GM04504 (cell line): ENCODE measurements at places on chromosomes 3 and 15.
A peak's percentile ranks its signal among the peaks of the same experiment; 100 is the strongest.

DNA sequence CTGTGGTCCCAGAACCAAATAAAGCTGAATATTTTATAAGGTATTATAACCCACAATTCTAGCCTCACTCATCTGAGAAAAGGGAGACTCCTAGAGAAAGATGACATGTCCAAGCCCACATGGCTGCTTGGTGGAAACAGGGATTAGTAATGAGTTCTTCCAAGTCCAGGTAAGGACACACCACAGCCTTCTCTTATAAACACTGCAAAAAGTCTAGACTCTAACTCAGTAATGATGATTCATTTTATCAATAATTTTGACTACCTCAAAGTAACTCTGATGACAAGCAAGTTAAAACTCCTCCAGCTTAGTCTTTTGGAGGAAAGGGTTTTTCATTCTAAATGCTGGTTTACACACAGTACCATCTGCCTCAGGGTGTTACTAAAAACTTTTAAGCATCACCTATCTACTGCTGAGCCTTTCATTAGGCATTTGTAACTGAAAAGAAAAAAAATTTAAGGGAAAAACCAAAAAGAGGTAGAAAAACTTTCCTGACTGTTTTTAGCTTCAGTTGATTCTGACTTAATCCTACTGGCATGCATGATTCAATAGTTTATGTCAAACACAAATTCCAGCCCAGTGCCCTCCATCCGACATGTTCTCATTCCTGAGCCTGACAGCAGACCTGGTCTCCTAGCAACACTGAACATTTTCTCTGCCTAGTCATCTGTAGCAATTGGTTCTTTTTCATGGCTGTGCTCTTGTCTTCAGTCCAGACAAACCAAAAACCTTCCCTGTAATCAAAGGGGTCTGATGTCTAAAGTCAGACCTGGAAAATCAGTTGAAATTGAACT lies 43.9 kb downstream of the P3H2 start:
- peak; percentile 93 for DNase-seq

DNA sequence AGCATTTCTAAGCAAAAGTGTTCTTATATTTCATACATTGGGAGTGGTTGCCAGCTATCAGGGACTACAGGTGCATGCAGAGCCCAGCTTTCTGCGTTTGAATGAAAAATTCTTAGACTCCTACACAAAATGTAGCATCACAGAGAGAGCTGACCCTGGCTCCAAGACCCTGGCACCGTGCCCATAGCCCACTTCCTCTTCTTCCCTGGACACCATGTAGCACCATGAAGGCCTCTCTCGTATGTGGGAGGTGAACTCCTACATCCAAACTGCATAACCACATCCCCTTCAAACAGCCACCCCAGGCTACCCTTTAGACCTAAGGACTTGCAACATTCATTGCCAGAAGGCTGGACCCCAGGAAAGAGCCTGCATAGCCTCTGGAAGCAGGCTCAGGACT lies 35.8 kb upstream of the ATOSA start:
- no peak for DNase-seq

DNA sequence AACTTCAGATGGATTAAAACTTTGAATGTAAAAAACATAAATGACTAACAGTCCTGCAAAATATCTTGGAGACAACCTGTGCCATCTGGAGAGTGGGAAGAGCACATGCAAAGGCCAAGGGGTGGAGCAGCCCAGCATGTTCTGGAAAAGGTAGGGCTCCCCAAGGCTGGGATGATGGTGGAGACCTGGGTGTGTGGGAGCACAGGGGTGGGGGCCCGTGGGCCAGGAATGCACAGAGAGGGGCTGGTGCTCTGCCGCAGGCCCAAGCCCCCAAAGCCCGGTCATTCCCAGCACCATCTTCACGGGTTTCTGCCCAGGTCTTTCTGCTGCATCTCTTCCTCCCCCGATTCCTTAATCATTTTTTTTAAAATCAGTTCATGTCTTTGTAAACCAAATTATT lies 9.7 kb upstream of the GATA2 start:
- DNase-seq, result no peak

DNA sequence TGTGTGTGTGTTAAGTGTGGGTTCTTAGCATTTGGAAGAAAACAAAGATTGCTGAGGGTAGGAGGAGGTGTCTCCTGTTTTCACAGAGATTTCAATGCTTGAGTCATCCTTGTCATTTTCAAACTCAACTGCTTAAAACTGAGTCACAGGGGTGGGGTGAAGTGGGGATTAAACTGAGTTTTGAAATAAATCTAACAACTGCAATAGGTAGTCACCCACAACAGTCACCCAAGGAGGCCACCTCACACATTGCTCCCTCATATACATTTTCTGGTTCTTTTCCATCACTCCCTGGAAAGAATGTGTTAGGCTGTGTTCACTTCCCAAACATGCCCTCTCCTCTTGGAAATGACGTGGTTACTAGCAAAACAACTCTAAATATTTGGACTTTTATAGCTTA lies 187.7 kb upstream of the CMC1 start:
- DNase-seq, result peak; percentile 60

DNA sequence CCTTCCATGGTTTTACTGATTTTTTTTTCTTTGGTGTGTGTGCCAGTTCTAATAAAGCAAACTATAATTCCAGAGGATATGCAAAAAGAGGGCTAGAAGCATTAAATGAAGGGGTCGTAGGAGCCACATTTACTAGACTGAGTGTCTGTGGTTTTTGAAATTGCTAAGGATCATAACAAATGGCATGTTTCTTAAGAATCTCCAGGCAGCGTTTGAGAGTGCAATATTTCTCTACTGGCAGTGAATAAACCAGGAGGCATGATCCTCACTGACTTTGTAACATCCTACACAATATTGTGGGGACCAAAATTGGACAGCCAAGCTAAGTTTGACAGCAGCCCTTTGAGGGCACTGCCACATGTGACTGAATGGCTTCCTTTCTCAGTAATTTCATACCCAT lies 115.9 kb upstream of the CCNL1 start:
- no peak for DNase-seq

DNA sequence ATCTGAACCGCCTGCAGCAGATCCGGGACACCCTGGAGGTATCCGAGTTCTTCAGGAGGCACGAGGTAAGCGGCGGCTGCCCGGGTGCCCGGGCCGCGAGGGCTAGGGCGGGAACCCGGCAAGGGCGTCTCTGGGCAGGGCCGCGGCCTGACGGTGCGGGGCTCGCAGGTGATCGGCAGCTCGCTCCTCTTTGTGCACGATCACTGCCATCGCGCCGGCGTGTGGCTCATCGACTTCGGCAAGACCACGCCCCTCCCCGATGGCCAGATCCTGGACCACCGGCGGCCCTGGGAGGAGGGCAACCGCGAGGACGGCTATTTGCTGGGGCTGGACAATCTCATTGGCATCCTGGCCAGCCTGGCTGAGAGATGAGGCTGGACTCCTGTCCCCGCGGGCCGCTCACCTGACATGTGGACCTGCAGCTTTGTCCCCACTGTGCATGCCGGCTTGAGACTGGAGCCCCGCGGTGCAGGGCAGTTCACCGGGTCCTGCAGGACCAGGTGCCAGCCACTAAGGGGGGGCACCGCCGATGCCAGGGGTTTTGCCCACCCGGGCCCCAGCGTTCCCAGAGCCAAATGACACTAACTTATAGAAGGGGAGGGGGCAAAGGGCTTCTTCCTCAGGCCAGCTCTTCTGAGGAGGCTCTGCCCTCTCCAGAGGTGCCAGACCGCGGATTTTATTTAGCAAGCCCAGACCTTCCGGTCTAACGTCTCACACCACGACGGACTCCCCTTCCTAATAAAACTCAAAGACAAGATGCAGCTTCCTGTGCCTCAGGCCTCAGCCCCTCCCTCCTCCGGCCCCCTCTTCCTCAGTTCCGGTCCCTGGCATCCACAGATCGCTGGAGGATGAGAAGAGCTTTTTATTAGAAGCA lies 9.4 kb downstream of the ITPKA start:
- DNase-seq, result no peak

DNA sequence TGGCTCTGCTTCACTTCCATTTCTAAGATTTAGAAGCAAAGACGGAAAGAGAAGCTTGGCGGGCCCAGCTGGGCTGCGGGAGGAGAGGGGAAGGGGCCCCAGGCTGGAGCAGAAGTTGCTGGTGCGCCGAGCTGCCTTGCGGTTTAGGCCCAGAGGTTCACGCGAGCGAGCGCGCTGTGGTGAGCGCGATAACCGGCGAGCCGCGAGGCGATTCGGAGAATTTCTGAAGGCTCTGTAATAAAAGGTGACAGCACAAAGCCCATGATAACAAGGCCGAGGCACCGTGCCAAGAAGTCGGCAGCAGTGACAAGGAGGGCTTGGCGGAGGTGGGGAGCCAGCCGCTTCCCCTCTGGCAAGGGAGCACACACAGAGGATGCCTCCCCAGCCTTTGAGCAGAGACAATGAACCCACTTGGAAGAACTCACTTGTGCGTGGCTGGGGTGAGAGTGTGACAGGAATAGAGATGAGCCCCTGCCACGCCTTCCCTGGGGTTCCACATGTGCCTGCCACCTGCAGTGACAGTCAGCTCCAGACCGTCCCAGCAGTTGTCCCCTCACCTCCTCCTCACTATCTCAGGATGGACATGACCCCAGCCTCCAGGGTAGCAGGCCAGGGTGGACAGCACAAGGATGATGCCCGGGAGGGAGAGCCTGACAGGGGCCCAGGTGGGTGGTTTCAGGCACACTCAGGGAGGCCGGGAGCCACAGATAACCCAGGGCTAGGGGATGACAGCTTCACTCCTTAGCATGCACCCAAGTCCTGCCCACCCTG lies 315.2 kb downstream of the UACA start:
- DNase-seq, result no peak

GRCh38 chr3:111723293-111724215 lies 128.4 kb upstream of the ZBED2 start:
- DNase-seq, result peak; percentile 83

GRCh38 chr3:133742351-133743091 lies 3.7 kb upstream of the TF start:
- no peak for DNase-seq

- peak; percentile 35 for DNase-seq
Observed at GRCh38 chr15:99729920-99730319, 3.3 kb downstream of the LYSMD4 start.

- DNase-seq, result no peak
Observed at GRCh38 chr3:4517093-4517492, 23.9 kb downstream of the ITPR1 start.

GRCh38 chr3:103052236-103052830 lies 617.5 kb downstream of the ZPLD1 start:
- DNase-seq, result no peak

DNA sequence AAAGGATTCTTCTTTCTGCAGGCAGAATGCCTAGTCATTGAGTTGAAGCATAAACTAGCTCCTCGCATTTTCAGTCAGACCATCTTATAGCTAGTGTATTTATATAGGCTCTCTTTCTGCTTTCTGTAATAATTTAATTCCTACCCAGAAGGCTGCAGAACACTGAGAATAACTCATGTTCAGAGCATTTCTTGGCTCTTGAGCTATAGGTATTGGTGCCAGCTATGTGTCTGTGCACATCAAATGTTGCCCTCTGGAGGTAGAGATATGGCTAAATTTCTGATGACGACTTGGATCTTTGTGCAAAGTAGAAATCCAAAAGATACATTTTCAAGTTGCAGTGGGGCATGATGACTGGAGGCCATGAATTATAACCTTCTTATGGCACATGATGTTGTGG lies 336.2 kb upstream of the TPM1 start:
- no peak for DNase-seq

DNA sequence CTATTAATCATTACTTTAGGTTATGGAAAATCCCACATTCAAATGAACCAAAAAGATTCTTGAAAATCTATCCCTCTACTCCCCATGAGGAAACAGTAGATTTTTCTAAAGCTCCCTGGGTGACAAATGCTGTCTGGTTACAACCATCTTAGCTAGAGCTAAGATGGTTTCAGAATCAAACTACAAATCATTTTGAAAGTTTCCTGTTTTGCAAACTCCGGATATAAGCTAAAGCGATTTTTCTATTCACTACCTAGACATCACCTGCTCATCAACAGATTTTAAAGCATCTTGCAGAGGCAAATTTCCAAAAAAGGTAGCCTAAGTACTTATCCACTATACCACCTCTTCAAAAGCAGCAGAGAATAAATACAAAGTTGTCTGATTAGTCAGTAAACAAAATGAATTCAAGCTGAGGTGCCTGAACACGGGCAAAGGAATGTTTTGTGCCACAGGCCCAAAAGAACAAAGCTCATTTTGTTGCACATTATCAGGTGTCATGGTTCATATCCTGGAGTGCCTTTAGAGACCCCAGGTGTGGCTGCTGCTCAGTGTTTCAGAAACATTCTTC lies 204.9 kb downstream of the TNIK start:
- DNase-seq, result no peak

DNA sequence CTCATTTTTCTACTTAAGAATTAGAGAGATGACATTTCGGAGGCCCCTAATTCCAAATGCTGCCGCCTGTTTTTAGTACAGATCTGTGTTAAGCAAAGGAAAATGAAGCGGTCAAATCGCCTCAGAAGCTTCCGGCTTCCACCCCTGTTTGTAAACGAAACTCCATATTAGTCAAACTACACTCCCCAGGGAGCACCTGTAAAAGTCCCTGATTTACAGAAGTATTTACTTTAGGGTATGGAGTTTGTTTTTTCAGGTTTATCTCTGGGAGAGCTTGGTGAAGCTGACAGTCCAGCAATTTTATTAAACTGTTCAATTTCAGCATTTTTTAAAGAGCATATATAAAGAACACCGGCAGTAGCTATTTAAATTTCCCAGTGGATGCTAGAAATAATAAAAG lies 319.8 kb downstream of the FHIT start:
- DNase-seq, result no peak

DNA sequence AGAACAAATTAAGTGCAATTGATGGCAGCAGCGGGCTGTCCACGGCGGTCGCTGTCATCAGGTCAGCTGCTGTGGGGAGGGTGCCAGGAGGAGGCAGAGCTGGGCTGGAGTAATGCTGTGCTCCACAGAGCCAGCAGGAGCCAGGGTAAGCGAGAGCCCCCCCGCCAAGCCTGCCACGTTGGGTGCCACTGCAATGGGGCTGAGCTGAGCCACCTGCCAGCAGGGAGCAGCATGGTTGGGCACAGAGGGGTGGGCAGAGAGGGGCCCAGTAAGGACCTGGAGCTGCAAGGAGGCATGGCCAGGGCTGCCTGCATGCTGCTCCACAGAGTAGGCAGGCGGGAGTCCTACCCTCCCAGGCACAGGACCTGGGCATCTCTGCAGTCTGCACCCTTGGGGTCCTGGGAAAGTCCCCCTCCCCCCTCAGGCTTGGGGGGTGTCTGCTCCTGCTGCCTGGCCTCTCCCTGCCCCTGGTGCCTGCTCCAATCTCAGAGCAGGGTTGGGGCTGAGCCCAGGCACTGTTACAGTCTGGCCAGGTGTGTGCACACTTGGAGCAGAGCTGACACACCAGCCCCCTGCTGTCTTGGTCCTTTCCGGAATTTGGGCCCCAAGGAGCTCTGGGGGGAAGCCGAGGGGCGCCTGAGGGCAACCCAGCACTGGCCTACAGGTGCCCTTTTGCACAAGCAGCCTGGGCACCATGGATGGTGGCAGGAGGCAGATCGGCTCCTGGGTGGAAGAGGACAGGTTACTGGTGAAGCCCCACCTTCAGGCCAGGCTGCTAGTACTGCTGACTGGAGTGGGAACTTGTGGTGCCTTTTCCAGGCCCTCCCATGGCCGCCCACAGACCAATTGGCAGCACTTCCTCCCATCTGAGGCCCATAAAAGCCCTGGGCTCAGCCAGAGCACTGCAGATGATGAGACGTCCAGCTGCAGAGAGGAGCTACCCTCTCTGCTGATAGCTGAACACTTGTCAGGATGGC lies 8.5 kb upstream of the PIAS1 start:
- DNase-seq, result no peak

GRCh38 chr3:181212271-181212670 lies 222.7 kb upstream of the DNAJC19 start:
- DNase-seq, result no peak
